Central memory CD8-positive, alpha-beta T cell (primary cell): ENCODE measurements at places on chromosomes 12 and 14.

- peak; percentile 34 for DNase-seq
Measured at GRCh38 chr12:66279123-66279712, 23.1 kb upstream of the HELB start.

GRCh38 chr14:76686646-76687045 is 74.6 kb upstream of the VASH1 start:
- DNase-seq, result no peak

DNA sequence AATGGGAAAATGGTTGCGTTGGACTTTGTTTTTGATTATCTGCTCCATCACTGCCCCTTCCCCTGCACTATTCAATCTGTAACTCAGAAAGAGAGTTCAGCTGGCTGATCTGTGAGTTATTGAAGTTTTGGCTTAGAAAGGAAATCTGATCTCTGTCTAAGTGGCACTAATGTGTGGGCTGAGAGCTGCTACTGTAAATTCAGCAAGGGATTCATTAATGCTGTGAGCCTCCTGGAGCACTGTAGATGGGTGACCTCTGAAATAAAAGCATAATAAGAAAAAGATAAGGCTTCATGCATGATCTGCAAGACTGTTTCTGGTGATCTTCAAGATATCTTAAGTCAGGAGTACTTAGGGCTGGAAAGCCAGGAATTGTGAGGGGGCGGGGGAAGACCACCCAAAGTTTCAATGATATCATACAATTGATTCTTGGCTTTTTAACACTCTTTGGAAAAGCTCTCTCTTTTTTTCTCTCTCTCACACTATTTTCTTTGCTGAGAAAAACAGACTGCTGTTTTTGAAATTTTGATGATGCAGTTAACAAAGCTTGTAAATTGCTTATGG is 101.1 kb downstream of the C12orf75 start:
- DNase-seq, result no peak

GRCh38 chr14:74829251-74829650 is 46.7 kb downstream of the PROX2 start:
- no peak for DNase-seq

- DNase-seq, result no peak
Measured at GRCh38 chr12:47576289-47576945, 129.4 kb downstream of the RPAP3 start.

GRCh38 chr14:22952418-22952817 is 4.5 kb downstream of the HAUS4 start:
- DNase-seq, result no peak

DNA sequence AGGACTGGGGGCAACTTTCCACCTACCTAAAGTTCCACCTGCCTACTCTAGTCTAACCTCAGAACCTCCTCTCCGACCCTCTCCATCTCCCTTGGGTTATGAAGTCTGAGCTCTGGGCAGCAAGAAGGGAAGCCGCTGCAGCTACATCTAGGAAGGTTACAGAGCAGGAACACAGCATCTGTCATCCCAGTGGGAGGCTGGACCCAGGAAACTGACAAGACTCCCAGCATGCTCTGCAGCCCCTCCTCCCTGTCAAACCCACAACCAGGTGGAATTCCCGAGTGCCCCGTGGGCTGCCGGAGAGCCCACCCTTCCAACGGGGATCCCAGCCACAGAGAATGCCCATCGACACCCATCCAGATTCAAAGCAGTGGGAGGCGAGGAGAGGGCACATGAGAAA is 2.1 kb downstream of the TESC start:
- DNase-seq, result no peak

GRCh38 chr12:12474471-12474928 is 88.2 kb downstream of the DUSP16 start:
- no peak for DNase-seq

DNA sequence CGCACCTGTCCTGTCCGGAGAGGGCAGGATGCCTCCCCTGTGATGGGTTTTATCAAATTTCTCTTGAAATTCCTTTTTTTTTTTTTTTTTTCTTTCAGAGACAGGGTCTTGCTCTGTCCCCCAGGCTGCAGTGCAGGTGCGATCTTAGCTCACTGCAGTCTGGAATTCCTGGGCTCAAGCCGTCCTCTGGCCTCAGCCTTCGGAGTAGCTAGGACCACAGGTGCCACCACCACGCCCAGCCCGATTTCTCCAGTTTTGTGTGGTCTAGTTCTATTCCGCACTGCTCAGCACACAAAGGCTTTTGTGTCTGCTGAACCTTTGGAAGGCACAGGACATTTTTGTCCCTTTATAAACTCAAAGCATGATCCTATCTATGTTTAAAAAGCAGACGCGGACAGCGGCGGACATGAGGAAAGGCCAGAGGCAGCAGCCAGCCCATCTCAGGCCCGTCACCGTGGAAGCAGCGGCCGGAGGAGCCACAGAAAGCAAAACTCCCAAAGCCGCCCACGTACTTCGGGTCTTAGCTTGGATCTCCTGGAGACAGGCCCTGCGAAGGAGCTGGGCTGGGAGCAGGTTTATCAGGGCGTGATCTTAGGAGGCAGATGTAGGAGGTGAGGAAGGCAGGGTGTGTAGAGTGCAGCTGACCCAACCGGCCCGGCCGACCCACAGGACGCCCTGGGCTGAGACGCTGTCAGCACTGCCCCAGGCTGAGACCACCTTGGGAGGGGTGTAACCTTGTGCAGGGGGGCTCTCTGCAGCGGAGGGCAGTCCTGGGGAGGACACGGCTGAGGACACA is 30.9 kb upstream of the FBRSL1 start:
- DNase-seq, result no peak

GRCh38 chr14:99679111-99679510 is 5.0 kb upstream of the CYP46A1 start:
- DNase-seq, result no peak
